IPS DF 6.9 (cell line): ENCODE measurements at places on chromosomes 16 and 17.

DNA sequence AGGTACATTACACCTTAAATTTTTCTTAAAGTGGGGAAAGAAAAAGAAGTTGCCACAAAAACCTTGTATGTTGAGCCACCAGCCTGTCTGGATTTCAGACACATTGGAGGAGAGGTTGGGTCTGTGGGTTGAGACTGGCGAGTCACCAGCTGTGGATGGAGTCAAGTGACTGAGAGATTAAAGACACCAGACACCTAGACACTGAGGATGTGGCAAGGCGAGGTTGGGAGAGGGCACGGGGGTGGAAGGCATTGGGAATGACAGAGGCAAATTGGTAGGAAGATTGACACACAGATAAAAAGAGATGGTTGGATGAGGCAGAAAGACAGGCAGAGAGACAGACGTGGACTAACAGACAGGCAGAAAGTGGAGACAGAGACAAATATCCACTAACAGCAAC lies 49.6 kb downstream of the KCNJ12 start:
- DNase-seq = no peak

DNA sequence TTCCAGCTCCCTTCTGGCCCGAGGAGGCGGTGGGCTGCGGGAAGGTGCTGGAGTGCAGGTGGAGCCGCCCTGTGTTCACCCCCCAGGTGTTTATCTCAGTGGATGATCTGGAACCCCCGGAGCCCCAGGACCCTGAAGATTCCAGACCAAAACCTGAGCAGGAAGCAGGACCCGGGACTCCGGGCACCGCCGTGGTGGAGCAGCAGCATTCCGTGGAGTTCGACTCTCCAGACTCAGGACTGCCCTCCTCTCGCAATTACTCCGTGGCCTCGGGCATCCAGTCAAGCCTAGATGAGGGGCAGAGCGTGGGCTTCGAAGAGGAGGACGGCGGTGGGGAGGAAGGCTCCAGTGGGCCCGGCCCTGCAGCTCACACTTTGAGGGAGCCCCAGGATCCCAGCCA lies 25.5 kb downstream of the MNT start:
- no peak for DNase-seq

- no peak for DNase-seq
Measured at GRCh38 chr16:20897922-20898321, 2.2 kb downstream of the DCUN1D3 start.

- no peak for DNase-seq
Measured at GRCh38 chr17:21378553-21378952, 2.4 kb downstream of the KCNJ12 start.

DNA sequence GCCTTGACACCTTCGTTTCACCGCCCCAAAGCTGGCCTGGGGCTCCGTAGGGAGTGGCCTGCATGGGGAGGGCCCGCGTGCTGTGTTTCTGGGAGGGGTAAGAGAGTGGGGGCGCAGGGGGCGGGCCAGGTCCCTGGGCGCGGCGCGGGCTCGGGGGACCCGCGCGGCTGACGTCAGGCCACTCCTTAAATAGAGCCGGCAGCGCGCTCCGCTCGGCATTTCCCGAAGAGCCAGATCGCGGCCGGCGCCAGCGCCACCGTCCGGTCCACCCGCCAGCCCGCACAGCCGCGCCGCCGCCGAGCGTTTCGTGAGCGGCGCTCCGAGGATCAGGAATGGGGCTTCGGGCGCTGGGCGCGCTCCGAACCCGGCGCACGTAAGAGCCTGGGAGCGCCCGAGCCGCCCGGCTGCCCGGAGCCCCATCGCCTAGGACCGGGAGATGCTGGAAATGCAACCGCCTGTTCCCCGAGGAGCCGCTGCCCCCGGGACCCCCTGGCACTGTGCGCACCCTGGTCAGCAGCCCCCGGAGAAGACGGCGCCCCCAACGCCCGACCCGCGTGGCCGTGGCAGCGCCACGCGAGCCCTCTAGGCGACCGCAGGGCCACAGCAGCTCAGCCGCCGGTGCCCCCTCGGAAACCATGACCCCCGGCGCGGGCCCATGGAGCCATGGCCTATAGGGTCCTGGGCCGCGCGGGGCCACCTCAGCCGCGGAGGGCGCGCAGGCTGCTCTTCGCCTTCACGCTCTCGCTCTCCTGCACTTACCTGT lies at the start of gene HS3ST2:
TSS of gene HS3ST2 (plus strand) at position 215 of the 763 bp plus-strand sequence. CDS start at position 664, 449 bp downstream.
- no peak for DNase-seq

- no peak for DNase-seq
Measured at GRCh38 chr16:57994778-57995177, 5.7 kb downstream of the ZNF319 start.

DNA sequence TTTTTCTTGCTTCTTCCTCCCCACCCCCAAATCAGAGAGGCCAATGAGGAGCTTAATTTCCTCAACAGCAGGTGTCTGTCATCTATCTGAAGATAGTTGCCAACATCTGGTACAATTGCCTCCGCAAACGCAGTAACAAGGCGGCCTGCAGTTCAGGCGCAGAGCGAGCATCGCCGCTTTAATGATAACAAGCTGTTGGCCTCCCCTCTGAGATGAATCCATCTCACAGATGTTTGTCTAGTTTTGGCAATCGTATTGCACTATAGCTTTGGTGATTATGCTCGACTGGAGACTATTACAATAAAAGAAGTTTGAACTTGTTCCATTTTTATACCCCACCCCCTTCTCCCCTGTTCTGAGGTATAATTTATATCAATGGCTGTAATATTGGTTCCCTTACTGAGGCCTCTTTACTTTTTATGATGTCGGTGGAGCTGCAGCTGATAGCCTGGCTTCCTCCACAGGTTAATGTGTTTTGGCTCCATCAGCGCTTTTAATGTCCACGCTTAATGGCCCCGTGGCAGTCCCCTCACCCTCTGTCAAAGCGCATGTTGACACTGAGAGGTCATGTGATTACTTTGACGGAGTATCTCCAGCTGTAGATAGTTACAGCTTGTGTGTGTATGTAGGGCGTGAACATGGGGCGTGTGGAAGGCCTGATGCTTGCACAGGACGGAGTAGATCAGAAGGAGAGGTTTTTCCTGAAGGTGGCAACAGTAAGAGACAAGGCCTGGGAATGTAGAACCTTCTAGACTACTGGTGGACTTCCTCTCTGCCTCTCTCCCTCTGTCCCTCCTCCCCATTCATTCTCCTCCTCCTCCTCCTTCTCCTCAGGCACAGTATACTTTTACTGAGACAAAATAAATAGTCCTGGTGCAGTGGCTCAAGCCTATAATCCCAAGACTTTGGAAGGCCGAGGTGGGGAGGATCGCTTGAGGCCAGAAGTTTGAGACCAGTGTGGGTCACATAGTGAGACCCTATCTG lies 164.7 kb downstream of the MSI2 start:
- no peak for DNase-seq

- no peak for DNase-seq
Measured at GRCh38 chr16:50234771-50235556, 31.4 kb upstream of the ADCY7 start.

GRCh38 chr16:22360963-22361659 lies 13.3 kb downstream of the CDR2 start:
- no peak for DNase-seq

GRCh38 chr17:16872351-16873173 lies 99.4 kb downstream of the TNFRSF13B start:
- DNase-seq = no peak

GRCh38 chr16:55171241-55171640 lies 152.8 kb upstream of the IRX6 start:
- DNase-seq = no peak

GRCh38 chr16:23557779-23558702 lies 514 bp downstream of the UBFD1 start:
- no peak for DNase-seq

DNA sequence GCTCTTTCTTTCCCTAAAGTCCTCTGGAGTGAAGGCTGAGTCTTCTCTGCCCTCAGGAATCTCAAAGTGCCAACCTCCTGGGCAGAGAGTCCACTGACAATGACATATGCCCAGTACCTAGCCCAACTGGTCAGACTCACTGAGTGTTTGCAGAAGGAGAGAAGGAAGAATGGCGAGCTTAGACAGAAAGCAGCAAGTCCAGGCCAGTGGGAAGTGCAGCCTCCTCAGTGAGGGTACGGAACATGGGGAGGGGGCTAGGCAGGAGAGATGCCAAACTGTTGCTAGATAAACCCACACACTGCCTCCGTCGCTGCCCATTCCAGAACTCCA lies 678 bp downstream of the EXOC7 start:
- no peak for DNase-seq

DNA sequence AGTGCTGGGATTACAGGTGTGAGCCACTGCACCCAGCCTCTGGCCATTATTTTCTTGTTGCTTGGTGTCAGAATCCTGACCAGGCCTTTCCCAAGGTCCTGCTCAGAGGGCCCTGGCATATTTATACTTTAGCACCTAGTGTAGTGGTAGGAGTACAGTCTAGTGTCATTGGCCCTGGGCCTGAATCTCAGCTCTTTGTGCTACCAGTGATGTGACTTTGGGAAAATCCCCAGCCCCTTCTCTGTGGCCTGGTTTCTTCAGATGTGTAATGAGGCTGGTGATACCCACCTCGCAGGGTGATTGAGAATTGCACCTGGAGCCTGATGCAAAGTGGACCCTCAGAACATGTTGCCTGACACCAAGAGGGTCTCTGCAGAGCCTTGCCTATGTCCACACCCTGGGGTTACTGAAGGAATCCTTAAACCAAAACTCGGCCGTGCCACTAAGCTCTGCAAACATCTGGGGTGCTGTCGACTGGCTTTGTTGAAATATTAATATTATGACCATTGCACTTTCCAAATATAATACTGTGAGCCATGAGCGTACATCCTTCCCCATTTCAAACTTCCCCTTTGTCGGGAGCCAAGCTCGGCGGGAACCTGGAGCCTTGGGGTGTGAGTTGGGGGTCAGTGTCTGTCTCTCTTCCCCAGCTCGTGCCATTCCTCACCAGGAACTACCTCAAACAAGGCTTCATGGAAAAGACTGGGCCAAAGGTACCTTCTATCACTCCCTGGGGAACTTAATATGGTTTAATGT lies 18.0 kb upstream of the RNF135 start:
- DNase-seq = no peak

- no peak for DNase-seq
Measured at GRCh38 chr16:7820816-7821215, 488.2 kb downstream of the RBFOX1 start.

GRCh38 chr16:13081825-13082331 lies 180.5 kb downstream of the SHISA9 start:
- no peak for DNase-seq

- no peak for DNase-seq
Measured at GRCh38 chr17:46770818-46771560, 47.5 kb downstream of the WNT3 start.

GRCh38 chr16:81873843-81874752 lies 95.0 kb downstream of the PLCG2 start:
- no peak for DNase-seq

GRCh38 chr17:17154556-17154955 lies 51.6 kb downstream of the PLD6 start:
- no peak for DNase-seq

DNA sequence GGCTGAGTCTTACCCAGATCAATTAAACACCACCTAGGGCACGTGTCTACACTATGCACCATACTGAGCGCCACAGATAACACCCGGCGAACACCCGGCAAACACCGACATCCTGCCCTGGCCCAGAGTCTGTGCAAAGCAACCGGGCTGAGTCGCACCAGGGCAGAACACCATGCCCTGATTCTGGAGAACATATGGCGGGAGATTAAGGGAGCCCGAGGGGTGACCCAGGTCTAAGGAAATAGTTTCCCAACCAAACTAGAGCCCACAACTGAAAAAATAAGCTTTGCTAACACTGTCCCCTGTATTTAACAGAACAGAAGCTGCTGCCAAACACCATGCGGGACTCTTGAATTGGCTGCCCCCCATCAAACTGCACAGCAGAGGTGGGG lies 22.1 kb downstream of the MYO18A start:
- no peak for DNase-seq

GRCh38 chr16:22326771-22327445 lies 29.7 kb downstream of the POLR3E start:
- no peak for DNase-seq

- DNase-seq = no peak
Measured at GRCh38 chr16:4679850-4680636, 13.3 kb upstream of the NUDT16L1 start.

DNA sequence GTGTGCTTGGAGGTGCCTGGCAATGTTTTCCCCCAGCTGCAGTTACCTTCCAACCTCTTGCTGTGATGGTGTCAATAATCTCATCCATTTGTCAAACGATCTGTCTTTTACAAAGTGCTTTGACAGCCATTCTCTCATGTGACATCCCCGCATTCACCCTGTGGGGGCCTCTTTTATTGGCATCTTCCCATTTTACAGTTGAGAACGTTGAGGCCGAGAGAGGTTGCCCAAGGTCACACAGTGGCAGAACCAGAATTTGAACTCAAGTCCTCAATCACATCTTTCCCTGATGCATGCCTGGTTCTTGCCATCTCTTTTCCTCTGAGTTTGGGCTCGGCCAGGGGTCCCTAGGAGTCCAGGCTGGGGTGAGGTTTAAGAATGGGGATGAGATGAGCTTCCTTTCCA lies 1.5 kb downstream of the TAOK2 start:
- DNase-seq = no peak

DNA sequence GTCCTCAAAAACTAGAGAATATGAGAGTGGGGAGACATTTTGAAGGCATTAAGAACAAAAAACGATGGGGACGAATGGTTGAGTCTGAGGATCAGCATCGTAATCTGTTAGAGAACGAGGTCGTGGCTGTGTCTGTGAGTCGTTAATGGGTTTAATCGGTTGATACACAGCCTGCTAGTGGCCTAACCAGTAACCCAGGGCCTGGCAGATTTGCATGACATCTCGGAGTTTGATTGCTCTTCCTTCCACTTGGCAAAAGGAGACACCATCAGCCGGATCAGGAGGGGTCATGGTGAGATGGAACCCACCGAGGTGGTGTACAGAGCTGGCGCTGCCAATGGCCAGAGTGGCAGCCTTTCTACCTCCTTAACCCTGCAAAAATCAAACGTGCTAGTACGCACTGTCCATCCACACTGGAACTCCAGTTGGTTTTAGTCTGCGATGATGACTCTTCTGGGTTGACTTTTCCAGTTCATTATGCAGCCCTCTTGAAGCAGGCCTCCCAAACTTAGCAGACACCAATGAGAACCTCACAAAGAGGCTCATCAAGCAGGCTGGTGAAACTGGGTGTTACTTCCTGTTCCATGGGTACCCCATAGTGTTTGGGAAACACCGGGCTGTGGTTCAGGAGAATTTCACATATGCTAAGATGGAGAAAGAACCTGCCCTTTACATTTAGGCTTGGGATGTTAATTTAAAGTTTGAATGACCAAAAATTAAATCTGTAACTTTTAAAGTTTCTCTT lies 4.1 kb downstream of the HS3ST3B1 start:
- DNase-seq = no peak
